HFF-Myc (cell line): ENCODE measurements at places on chromosomes 7 and 10.

DNA sequence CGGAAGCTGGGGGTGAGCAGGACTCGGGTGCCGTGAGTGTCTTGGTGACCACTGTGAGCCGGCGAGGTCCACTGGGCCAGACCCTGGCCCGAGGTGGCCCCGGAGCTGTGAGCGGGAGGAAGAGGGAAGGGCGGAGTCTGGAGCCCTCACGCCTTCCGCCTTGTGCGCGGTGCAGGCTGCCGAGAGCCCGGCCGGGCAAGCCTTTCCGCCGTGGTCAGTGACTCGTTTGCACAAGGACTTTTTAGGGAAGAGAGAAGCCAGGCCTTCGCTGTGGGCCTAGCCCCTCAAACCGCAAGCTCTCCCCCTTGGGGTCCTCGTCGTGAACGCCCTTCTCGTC lies 40.9 kb upstream of the ZNF32 start:
- DNase-seq = no peak

- DNase-seq = no peak
Measured at GRCh38 chr10:91711885-91712680, 79.2 kb upstream of the PPP1R3C start.

DNA sequence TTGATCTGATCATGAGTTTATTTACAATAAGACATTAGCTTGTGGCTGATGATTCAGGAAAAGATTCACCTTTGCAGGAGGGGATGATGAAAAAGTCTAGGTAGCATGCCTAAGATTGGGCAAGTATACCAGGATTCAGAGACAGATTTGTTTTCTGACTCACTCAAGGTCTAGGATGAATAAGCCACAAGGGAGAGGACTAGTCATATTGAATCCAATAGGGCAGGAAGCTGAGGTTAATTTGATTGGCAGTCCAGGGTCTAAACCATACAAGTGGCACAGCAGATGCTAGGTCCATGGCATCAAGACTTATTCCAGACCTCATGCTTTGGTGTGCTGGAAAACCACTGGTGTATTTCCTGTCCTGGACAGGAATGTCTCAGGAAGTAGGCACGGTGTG lies 1133.4 kb downstream of the XPNPEP1 start:
- DNase-seq = peak; percentile 42

- no peak for DNase-seq
Measured at GRCh38 chr10:48802611-48803071, 118.0 kb downstream of the WDFY4 start.

DNA sequence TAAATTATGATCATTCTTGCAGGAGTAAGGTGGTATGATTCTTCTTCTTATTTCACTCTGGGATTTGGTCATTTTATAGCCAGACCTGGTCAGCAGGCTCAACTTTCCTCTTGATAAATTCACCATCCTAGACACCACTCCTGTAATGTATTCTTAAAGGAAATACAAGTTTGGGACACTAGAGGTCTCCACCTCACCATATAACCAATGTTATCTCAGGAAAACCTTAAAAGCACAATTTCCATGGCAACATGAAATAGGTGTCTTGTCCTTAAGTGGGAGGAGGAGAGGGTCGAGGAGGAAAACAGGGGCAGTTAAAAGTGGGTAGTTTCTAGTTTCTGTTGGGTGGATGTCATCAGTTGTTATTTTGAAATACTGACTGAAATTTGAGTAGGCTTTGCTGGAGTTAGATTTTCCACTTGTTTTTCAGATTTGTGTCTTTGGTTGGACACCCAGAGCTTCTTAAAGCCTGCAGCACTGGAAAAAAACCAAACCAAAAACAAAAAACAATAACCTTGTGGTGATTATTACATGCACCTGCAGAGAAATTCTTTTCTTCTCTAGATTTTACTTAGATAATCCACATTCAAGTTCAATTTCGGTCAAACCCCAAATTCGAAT lies 163.1 kb downstream of the PRKCQ start:
- peak; percentile 30 for DNase-seq

DNA sequence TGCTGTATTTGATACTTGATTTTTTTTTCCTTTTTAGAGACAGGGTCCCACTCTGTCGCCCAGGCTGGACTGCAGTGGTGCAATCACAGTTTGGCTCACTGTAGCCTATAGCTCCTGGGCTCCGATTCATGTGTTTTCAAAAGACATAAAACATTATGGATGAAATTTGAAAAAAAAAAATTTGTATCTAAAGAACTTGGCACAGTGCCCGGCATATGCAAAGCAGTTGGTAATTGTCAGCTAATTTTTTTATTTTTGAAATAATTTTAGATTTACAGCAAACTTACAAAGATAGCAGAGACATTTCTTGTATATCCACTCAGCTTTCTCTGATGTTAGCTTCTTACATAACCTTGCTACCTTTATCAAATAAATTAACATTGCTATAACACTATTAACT lies 20.3 kb upstream of the SAMD8 start:
- no peak for DNase-seq

DNA sequence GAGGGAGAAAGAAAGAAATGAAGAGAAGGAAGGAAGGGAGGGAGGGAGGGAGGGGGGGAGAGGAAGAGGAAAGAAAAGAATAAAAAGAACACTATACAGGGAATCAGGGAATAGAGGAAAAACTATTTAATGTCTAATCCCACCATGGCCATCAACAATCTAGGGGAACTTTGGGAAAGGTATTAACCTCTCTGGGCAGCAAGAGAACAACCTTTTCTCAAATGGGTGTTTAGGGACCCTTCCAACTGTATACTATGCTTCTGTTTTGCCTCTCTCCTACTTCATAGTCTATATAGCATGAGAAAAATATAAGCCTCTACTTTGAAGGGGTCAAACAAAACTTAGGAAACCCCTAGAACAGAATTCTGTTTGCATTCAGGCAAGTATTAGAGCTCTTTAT lies 54.5 kb downstream of the CHCHD3 start:
- no peak for DNase-seq

DNA sequence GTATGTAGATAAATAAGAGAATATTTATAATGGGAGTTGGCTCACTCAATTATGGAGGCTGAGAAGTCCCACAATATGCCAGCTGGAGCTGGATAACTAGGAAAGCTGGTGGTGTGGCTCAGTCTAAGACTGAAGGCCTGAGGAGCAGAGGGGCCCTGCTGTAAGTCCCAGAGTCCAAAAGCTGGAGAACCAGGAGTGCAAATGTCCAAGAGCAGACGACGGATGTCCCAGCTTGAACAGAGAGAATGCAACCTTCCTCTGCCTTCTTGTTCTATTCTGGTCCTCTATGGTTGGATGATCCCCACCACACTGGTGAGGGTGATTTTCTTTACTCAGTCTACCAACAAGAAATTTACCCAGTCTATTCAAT lies 13.2 kb downstream of the IL2RA start:
- DNase-seq = no peak

GRCh38 chr10:121928528-121928884 lies 675 bp upstream of the ATE1 start:
- no peak for DNase-seq

DNA sequence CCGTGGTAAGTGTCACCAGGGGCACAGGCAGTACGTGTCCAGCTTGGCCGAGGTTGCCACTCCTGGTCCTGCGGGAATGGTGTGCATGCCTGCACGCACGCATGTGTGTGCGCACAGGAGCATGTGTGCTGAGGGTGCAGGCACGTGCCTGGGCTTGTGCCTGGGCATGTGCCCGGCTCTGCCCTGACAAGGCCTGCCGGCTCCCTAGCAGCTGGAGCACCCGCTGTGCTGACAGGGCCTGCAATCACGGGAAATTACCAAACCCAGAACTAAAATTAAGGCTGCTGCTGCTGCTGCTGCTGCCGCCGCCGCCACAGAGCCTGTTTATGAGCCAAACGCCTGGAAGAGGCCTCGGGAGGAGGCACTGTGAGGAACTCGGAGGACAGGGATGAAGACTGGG lies 28.7 kb downstream of the GHRHR start:
- DNase-seq = no peak

- no peak for DNase-seq
Measured at GRCh38 chr10:51117794-51118193, 43.5 kb downstream of the PRKG1 start.
